ENCODE measurements at places on chromosomes 3 and 15.

GRCh38 chr15:25172691-25173090 is 217.9 kb downstream of the SNRPN start:
- no peak for DNase-seq

- DNase-seq, result no peak
Observed at GRCh38 chr3:108183971-108184370, 38.3 kb downstream of the IFT57 start.

GRCh38 chr3:183629546-183630301 is 5.7 kb upstream of the KLHL24 start:
- no peak for DNase-seq

- DNase-seq, result no peak
Observed at GRCh38 chr3:165459924-165460835, 264.0 kb upstream of the SLITRK3 start.

- no peak for DNase-seq
Observed at GRCh38 chr3:183641882-183642281, 6.5 kb downstream of the KLHL24 start.

Measured in SK-MEL-5 (cell line).